ENCODE measurements at places on chromosomes 1 and 21.

- DNase-seq: no peak
Measured at GRCh38 chr1:212504171-212504803, 71.6 kb downstream of the NENF start.

DNA sequence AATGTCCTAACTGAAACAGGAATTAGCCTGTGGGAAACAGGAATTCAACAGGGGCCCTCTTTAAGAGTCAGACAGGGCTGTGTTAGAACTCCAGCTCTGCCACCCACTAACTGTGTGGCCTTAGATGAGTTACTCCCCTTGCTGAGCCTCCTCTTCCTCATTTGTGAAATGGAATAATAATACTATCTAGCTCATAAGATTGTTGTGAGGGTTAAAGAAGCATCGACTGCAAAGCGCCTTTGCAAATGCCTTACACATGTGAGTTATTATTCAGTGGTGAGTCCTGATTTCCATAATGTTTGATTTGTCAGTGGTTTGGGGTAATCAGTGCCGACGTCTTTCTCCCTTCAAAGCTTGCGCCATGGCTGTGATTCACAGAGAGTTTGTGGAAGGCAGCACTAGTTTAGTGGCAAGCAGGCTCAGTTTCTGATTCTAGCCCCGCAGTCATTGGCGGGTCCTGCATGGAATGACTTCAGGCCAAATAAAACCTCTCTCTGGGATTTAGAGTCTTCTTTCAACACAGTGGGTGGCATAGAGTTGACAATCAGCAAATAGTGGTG lies 388.5 kb downstream of the PLPP3 start:
- peak; percentile 66 for DNase-seq

DNA sequence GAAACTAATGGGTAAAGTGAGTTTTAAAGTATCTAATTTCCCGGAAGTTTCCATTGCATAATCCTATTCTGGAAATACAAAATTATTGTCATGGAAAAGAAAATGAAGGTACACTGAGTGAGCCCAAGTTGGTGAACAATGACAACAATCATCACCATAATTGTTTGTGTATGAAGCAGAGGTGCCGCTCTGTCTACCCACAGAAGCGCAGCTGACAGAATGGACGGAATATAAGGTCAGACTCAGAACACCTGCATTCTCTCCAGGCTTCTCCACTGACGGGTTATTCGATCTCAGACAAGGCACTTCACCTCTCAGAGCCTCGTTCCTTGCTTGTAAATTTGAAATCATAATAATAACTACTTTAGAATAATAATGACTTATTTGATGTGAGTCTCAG lies 99.1 kb upstream of the NGF start:
- no peak for DNase-seq

DNA sequence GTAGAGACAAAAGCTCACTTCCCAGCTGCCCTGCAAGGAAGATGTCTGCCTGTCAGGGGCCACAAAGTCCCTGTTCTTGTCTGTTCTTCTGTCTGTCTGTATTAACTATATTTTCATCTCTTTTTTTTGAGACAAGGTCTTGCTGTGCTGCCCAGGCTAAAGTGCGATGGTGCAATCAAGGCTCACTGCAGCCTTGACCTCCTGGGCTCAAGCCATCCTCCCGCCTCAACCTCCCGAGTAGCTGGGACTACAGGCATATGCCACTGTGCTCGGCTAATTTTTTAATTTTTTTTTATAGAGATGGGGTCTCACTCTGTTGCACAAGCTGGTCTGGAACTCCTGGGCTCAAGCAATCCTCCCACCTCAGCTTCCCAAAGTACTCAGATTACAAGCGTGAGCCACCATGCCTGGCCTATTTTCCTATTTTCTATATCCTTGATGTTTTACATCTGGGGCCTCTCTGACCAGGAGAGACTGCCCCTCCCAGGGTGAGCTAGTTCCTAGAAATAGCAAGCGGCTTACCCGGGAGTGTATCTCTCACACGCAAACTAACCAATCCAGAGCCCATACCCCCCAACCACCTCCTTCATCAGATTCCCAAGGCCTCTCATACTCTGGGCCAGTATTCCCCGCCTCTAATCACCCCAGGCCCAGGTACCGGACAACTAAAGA lies 5.4 kb upstream of the KLHDC7A start:
- no peak for DNase-seq

DNA sequence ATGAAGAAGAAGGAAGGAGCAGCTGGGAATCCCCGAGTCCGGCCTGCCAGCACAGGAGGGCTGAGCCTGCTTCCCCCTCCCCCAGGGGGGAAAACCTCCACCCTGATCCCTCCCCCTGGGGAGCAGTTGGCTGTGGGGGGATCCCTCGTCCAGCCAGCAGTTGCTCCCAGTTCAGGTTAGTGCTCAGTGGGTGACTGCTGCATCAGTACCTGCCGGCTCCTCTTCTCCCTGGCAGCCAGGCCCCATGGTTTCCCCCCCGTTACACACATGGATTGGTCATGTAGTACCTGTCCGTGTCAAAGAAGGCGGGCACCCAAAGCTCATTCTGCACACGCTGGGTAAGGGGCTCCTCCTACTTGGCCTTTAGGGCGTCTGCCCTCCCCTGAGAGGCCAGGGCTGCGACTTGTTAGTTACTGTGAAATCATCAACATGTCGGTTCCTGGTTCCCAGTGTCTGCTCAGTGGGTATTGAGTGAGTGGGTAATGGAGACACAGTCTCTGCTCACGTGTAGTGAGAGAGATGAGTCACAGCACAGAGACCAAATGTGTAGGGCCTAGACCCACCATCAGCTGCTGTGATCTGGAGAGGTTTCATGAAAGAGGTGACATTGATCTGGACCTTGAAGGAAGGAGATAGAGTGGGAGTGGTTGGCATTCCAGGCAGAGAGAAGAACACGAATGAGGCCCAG lies 11.5 kb downstream of the NECAP2 start:
- DNase-seq: no peak

DNA sequence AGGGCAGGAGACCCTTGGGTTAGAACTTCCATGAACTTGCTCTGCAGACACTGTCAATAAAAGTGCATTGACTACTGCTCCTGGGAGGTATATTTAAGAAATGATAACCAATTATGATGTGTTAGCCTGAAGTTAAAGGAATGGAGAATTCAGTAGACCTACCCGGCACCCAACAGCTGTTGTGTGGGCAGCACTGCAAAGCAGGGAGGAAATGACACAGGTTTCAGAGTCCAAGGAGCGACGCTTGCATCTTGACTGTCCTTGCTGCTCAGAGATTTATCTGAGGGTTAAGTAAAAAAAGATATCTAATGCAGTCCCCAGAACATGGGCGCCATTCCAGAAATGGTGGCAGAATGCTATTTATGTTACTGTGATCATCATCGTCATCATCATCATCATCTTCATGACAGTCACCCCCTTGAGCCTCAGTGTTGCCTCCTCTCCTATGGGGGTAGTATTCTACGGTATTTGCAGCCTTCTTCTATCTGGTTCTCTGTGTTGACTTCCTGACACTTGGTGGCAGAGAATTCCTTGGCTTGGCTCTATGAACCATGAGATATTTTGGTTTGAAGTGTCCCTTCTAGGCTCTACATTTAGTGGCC lies 225.9 kb downstream of the KAZN start:
- no peak for DNase-seq

GRCh38 chr1:168719306-168720111 lies 9.5 kb downstream of the DPT start:
- DNase-seq: peak; percentile 93

DNA sequence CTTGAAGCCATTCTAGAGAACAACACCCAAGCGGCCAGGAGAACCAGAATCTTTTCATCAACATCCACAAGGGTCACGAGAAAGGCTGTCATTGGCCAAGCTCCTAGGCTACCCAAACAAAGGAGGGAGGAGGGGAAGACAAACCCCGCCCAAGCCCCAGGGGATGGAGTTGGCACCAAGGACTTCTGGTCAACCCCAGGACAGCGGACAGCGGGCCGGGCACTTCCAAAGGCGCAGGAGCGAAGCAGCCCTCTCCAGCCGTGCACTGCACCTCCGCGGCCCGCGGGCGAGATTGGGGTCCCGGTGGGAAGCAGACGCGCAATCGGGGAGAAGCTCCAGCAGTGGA lies at the start of gene CLIC6:
Gene CLIC6 (plus strand): TSS at position 192 of the 346 bp plus-strand sequence. CDS start 395 bp downstream, outside the sequence.
- no peak for DNase-seq

Measured in renal cortical epithelial cell (primary cell).